ENCODE measurements at places on chromosomes 12 and 14.

GRCh38 chr12:48601013-48601756 is 31.3 kb upstream of the LALBA start:
- DNase-seq: peak; percentile 46

GRCh38 chr12:115470977-115471376 is 787.0 kb upstream of the TBX3 start:
- DNase-seq: no peak

DNA sequence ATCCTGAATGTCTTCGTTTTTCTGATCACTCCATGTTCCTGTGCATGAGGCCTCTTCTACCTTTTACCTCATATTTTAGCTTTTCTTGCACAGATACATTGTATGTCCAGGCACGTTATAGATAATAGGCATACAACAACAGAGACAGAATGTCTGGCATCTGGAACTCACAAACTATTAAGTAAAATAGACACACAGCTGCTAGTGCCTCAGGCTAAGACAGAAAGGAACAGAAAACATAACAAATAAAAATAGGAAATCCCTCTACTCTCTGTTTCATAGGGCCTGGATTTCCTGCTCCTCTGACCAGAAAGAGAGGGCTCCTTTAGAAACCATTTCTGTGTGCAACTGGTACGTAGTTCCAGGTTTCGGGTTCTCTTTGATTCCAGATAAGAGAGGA is 48.6 kb downstream of the ATXN7L3B start:
- DNase-seq: no peak

DNA sequence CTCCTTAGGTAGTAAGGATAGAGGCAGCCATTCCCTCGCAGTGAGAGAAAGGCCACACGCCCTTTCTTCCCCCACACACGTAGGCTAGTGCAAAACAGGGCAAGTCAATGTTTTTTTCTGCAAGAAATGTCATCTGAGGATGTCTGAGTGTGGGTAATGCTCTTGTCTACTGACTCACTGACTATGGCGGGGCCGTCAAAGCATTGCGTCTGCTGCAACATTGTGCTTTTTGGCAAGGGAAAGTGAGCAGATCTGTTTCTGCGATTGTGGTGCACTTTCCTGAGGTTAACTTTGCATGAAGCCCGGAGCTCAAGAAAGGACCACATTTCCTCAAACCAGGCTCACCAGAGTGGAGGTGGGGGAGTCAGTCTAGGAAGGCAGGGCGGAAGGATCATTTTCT is 181.6 kb upstream of the GZMB start:
- DNase-seq: no peak

GRCh38 chr14:52711666-52712065 is 4.7 kb downstream of the PSMC6 start:
- no peak for DNase-seq

DNA sequence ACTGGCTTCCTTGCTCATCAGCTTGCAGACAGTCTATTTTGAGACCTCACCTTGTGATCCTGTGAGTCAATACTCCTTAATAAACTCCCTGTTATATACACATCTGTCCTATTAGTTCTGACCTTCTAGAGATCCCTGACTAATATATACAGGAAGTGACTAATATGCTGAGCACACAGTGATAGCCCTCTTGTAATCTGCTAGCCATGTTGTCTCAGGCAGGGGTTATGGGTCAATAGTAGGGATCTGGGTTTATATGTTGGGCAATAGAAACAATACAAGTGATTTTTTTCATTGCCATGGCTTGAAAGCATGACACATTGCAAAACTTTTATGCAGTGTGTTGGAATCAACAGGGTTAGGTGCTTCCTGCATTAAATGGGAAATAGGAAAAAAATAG is 562.2 kb downstream of the GALC start:
- DNase-seq: no peak

GRCh38 chr14:105532735-105533141 is 6.4 kb downstream of the TMEM121 start:
- DNase-seq: no peak

DNA sequence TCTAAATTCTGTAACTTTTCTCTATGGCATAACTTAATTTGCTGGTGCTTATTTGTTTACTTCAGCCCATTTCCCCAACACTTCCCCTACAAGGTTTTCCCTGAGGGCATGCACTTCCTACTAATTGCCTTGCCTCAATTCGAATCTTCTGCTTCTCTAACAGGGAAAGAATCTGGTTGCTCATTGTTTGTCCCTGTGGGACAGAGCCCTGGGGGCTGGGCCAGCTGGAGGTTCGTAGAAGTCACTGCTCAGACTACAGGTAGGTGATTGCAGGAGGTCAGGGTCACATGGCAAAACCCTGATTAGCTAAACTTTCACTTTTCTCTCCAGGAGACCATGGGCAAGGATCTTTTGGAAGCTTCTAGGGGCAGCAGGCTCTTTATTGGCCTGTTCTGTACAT is 72.0 kb downstream of the ZFC3H1 start:
- no peak for DNase-seq

DNA sequence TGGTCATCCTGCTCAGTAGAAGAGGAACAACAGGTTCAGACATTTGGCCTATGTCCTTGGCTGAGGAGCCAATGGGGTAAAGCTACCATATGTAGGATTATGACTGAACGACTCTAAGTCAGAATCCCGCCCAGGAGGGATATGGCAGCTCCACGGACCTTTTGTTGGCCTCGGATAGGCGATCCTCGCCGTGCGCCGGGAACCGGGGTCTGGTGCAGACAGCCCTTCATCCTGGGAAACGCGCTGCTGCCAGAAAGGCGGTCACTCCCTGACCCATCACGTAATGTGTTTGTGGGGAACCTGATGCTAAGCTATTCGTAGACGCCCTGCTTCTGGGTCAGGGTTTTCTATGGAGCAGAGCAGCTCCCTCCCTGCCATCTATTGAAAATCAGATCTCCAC is 178.9 kb upstream of the ALG10B start:
- DNase-seq: no peak

All from HFFc6 (cell line).